ENCODE measurements at places on chromosomes 5 and 9. TPM values are rescaled to one million over a fixed set of nuclear protein-coding genes. Genes with fewer than 3 reads are reported as not detected.

GRCh38 chr9:116322521-116322920, 168.9 kb downstream of the PAPPA start:
- DNase-seq: no peak

DNA sequence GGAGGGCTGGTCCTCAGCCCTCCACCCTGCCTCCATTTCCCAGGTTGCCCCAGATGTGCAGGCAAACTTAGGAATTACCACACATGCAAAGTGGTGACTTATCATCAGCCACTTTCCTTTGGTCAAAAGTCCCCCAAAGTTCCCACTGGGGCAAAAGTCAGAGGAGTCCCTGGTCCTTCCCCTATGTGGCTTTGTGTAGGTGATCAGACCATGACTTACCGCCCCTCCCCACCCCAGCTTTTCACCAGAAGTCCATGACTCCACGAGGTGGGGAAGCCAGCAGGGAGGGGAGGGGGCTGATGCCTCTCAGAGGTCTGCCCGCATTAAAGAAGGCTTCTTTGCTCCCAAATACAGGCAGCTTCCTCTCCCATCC, 5.8 kb downstream of the TRAF1 start:
- no peak for DNase-seq

Gene CTNNAL1
- polyA plus RNA-seq: 24.0 TPM

DNA sequence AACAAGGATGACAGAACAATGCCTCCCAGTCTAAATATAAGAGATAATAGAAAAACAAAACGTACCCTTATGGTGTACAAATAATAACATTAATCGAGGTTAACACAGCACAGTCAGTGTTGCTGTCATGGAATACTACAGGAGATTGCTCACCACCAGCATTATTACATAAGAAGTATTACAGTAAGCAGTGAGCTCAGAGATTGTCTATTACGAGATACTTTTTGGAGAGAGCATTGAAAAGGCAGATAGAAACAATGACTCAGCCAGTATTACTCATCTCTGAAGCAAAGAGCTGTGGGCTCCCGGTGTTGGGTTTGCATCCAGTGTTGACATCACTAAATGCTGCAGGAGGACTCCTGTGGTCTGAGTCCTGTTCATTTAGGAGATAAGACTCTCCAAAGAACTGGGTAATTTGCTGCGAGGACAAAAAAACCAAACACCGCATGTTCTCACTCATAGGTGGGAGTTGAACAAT, 191.9 kb upstream of the SEMA6A start:
- DNase-seq: no peak

- no peak for DNase-seq
These were observed 9.6 kb upstream of the FCN2 start for GRCh38 chr9:134870746-134871662.

DNA sequence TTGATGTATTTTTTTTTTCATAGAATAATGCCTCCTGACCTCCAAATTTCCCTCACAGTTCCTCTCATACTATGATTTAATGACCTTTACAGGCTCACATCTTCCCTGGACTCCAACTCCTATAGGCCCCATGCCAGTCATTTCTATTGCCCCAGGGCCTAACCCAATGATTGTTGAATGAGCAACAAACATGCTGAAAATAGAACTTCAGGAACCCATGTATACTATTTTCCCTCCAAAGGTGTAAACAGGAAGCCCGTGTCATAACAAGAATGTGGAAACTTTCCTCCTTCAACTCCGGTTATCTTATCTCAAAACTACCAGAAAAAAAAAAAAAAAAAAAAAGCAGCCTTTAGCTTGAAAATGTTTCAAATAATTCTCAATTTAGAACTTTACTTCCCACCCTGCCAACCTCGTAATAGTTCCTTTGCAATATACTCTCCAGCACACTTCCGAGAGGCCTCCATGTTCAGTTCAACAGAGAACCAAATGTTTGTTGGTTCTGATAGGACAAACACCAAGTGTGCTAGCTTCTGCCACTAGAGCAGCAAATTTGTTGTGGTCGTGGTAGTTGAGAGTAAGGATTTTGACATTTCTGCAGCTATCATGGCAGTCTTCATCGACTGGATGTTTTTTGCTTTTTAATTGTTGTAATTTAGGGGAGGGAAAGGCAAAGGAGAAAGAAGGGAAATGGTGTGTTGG, 25.8 kb downstream of the TRPM6 start:
- no peak for DNase-seq

DNA sequence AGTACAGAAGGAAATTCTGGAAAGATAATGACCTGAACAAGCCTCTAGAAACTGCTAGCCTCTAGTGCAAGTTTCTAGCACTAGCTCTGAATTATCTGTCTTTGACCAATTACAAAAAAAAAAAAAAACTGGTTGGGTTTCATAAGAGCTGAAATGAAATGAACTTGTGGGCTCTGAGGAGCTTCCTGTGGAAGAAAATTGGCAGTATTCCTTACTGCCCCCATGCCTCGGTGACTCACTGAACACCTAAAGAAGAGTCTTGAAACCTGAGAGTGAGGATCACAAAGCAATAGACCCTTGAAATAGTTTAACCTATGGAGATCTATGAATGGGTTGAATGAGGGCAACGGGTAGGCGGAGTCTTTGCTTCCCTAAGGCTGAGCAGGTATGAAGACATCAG, 263.6 kb upstream of the RASA1 start:
- no peak for DNase-seq

All from large intestine (tissue), 12 donors.